NCI-H748 treated with DMSO at 0.1 percent for 48 hours (cell line): ENCODE measurements at places on chromosomes 12 and 14.

- no peak for DNase-seq
These were observed 192.9 kb downstream of the C12orf75 start for GRCh38 chr12:105523164-105524057.

DNA sequence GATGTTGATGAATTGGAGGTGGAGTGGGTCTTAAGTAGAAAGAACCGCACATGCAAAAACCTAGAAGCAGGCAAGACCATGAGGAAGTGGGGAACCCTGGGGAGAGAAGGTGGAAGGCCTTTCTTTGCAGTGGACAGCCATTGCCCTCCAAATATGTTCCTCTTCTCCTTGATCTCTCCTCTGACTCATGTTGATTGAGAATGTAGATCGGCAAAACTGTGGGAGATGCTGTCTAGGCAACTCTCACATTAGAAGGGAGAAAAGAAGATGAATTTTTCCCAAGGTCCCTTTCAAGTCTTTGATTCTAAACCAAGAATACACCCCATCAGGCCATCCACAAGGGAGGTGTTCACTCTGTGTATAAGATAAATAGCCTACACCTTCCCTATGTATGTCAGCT, 257.5 kb downstream of the MSRB3 start:
- no peak for DNase-seq

DNA sequence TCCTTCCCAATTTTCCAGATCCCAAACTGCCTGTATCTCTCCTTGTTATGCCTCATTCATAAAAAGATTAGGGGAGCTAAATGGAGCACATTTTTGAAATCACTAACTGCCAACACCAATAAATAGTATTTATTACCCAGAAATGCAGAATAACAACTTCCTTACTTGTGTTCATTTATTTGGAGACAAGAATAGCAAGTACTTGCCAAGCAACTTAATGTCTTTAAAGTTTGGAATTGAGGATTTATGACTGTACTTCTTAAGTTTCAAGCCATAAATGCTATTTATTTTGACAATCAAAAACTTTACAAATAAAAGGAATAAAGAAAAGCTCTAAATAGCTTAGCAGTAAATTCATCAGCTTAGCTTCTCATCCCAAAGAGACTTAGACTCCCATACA, 626.1 kb upstream of the NOVA1 start:
- no peak for DNase-seq

- DNase-seq: no peak
These were observed 4.5 kb upstream of the TMEM233 start for GRCh38 chr12:119589097-119589496.

DNA sequence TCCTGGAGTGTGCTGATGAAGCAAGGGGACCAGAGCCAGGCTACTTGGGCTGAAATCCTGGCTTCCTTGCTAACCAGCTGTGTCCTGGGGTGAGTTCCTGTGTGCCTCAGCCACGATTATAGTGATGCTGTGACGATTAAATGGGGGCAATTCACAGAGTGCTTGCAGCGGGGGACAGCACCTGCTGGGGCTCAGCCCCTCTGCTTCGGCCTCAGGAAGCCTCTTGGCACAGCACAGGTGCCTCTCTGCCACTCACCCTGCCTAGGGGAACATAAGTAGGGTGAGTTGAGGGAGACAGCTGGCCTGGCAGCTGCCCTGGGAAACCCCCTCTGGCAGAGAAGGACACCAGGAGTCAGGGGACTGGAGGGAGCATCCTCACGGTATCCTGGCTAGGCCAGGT, 9.4 kb downstream of the KRT80 start:
- no peak for DNase-seq

DNA sequence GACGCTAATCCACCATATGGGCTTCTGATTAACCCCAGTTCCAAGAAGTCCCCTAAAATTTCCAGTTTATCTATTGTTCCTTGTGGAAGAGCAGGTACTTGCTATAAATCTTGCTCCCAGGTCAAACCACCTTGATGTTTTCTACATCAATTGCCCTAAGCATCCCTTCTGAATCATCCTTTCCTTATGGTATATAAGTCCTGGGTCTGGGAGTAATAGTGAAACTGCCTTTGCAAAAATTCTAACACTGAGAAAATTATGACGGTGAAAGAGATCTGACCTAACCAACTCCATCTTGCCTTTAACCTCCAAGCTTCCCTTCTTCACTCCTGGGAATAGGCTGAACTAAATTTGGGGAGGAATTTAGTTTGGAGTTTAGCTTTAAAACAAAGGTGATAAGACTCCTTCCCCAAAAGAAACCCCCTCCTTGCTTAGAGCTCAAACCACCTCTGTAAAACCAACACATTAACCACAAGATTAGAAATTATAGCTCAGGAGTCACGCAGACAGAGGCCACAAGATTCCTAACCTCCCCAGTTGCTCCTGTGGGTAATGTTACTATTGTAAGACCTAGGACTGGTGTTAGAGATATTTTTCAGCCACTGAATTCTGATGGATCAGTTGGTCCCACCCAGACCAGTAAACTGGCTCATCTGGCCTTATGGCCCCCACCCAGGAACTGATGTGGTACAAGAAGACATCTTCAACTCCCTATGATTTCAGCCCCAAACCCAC, 33.8 kb upstream of the DTX1 start:
- DNase-seq: no peak

GRCh38 chr12:78968226-78968625, 103.7 kb downstream of the SYT1 start:
- no peak for DNase-seq

GRCh38 chr12:26471560-26471959, 276.2 kb downstream of the SSPN start:
- no peak for DNase-seq
